Mesenteric fat pad (tissue), 1 donor: ENCODE measurements at places on chromosomes 3 and 15.

GRCh38 chr3:169356284-169356955, 307.1 kb downstream of the MECOM start:
- no peak for DNase-seq

DNA sequence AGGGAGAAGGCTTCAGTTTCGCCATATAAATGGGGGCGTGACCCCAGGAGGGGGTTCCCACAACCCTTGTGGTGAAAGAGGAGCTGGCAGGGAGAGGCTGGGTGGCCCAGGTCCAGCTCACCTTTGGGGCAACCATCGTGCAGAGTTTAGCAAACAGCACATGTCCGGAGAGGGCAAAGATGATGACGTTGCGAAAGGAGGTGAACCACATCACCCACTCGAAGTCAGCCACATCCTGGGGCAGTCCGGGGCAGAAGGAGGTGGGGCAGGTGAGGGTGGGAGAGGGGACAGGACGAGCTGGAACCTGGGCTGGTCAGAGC, 3.7 kb downstream of the HHATL start:
- DNase-seq, result peak; percentile 69

DNA sequence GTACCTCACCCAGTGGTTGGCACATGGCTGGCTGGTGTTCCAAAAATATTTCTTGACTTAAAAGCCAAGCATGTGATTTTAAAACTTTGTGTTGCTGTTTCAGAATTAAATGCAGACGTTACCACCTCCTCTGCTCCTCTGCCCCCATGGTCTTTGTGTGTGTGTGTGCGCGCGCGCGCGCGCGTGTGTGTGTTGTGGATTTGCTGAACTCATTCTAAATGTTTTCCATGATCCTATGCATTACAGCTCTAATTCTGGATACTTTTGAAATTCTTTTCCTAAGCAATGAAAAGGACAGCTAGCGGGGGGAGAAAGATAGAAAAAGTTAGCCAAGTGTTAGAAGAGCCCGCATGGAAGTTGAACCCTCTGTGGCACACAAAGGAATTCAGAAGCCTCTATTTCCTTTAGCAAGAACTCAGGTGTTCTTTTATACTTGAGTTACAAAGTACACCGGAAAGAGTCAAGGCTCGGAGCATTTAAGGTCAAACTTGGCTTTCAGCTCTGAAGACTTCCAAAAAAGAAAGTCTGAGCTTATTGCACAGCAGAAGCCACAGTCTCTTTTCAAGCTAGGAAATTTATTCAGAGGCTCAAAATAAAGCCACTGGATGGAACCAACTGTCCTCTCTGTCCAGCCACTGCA, 350.5 kb upstream of the TBL1XR1 start:
- no peak for DNase-seq

DNA sequence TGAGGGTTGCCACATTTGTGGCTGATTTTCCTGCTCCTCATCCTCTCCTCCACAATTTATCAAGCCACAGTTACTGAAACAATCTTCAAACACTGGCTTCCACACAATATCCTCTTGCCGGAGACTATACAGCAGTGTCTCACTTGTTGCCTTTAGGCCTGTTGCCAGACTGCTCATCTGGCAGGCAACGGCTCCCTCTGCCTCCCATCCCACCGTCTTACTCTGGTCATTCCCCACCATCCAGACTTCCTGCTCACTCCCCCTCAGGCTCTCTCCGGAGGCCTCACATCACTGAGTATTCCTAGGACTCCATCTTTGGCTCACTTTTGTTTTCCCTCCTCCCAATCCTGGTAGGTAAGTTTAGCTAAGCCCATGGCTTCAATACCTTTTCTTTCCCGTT, 301.9 kb downstream of the IL20RB start:
- DNase-seq, result no peak

GRCh38 chr3:124781476-124782376, 51.5 kb downstream of the UMPS start:
- no peak for DNase-seq
